Testis (tissue), 5 donors: ENCODE measurements at places on chromosomes 4 and X. TPM values are rescaled to one million over a fixed set of nuclear protein-coding genes. Genes with fewer than 3 reads are reported as not detected.

DMP1 gene
- total RNA-seq, result 1.5 TPM

LRIT3 gene
- 0.37 TPM for total RNA-seq

DHRSX gene
- 31.3 TPM for total RNA-seq

CENPVL3 gene
- total RNA-seq, result 24.6 TPM

TEX13C gene
- 3.5 TPM for total RNA-seq

GRCh38 chr4:2805712-2806389, 13.0 kb downstream of the SH3BP2 start:
- peak; percentile 65 for DNase-seq

DNA sequence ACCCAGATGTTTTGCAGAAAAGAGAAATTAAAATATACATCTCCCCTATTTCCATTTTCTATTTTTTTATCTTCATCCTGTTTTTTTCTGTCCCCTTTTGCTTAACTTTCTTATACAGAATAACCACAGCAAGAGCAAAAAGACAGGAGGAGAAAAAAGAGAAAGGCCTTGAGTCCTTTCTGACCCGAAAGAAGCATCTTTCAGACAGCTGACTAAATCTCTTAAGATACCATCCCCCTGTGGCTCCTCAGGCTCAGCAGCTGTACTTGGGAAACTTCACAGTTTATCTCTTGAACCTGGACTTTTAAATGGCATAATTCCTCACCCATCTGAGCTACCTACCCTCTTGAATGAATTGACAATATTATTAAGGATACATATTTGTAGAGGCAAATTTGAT, 100.2 kb downstream of the FIP1L1 start:
- DNase-seq, result no peak

DNA sequence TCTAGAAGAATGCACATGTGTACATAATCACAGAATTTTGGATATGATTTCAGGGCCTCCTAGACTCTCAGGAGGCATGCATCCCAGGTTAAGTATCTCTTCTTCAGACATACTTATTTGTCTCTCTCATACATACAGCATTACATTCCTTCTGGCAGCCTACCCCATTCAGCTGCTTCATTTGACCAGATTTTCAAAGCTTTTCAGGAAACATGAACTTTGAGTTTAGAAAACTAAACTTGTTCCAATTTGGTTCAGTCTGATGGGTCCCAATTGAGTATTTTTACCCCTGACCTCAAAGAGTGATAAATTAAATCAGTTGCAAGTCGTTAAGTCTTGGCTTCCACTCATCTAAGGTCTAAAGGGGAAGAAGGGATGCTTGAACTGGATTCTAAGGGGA, 330.9 kb downstream of the ARHGAP24 start:
- no peak for DNase-seq

DNA sequence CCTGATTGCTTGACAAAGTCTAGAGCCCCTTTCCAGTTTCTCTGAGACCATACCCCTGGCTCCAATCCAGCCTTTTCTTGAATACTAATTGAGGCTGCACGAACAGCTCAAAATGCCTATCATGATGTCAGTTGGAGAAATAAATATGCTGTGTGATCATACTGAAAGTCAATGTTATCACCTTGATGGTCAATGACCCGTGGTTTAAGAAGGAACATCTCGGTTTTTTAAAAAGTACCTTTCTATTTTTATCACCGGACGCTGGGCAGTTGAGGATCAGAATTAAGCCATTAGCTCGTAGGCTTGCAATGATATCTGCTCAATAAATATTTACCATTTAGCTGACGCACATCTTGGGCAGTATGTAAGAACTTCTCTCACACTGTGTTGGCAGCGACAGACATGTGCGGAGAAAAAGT, 852 bp upstream of the WDR44 start:
- no peak for DNase-seq

DNA sequence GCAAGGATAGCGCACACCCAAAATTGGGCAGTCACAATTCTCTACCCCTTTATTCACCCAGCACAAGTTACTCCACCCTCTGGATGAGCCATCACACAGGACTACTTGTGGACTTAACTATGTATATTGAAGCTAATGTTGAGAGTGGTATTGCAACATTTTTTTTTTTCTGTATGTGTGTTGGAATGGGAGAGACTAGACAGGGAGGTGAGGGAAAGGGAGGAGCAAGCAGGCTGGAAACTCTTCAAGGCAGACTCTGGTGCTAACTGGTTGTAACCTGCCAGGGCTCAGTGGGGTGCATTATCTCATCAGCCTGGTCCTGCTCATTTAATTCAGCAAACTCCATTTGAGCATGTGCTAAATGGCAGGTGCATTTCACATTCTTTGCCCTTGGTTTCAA, 18.4 kb upstream of the CWH43 start:
- DNase-seq, result no peak

- DNase-seq, result no peak
Observed at GRCh38 chrX:155218777-155219176, 2.5 kb downstream of the VBP1 start.
